ENCODE measurements at places on chromosomes 2 and 18.

- no peak for DNase-seq
These were observed 314.0 kb upstream of the REV1 start for GRCh38 chr2:99803846-99804245.

DNA sequence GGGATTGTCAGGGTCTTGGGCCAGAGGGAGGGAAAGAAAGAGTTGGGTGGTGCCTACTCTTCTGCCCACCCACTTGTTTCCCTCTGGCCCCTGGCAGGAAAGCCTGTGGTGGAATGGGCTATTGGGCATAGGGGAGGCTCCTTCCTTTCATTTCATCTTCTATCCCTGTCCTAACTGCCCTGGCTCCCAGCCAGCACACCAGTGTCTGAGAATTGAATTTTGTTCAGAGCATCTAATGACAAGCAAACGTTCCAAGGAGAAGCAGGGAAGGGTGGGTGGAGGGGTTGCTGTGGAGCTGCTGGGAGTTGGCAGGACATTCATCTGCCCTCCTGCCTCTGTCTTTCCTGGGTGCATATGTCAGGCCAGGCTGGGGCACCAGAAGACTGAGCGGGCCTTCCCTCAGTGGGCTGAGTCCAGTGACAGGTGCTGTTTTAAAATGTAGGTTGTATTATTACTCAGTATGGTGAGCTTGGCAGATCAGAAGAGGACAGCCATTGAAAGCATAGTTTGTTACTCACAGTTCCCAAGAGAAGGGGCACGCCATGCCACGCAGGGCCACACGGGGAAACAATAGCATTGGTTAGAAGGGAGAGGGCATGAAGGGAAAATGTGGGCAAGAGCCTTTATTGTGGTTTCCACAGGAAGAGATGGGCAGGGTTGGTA is 171.9 kb downstream of the ACOXL start:
- DNase-seq: no peak

DNA sequence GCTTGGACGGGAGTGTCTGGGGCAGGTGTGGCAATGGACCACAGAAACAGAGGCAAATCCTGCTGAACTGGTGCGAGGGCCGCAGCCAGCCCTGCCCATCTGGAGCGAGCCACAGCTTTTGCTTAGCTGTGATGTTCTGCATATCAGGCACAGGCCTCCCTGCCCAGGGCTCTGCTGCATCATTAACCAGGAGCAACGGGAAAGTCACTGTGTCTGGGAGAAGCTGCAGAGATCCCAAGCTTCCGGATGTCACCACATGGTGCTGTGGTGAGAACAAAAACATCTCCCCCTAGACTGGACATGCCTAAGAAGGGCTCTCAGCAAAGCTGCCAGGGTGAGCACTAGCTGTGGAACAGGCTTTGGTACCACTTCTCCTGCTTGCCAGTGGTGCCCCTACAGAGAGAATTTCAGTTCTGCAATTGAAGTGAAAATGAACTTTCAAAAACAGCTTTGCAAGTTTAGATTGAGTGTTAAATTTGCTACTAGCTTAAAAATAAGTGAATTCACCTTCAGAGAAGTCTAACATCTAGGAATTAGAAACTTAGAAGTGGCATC is 172.9 kb upstream of the MYT1L start:
- DNase-seq: no peak

GRCh38 chr18:55442561-55442960 is 145.4 kb downstream of the TCF4 start:
- DNase-seq: no peak

- DNase-seq: no peak
These were observed 951.3 kb downstream of the TSN start for GRCh38 chr2:122706757-122707223.

DNA sequence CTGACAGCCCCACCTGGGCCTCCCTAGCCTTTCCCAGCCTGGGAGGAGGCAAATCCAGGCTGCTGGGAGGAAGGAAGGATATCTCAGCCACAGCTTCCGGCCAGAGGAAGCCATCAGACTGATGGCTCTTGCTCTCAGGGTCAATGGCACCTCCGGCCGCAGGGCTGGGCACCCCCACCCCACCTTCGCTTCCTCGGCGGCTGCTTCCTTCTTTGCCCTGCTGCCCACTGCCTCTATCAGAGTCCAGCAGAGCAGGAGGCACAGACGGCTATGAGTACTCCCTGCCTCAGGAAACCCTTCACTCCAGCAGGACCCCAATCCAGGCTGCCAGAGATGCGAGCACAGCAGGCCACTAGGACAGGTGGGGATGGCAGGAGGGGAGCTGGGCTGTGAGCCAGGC is 3.3 kb downstream of the SEMA4C start:
- no peak for DNase-seq

GRCh38 chr2:194621945-194622344 is 1035.1 kb upstream of the SLC39A10 start:
- no peak for DNase-seq

DNA sequence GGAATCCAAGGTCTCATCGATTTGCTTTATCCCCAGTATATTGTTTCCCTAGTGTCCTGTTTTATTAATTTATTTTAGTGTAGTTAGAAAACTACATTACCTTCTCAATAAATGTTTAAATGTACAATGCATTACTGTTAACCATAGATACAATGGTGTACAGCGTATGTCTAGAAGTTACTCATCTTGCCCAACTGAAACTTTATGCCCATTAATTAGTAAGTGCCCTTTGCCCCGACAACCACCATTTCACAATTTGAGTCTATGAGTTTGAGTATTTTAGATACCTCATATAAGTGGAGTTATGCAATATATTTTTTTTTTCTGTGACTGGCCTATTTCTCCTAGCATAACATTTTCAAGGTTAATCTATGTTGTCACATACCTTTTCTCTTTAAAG is 1343.0 kb upstream of the SLC39A10 start:
- no peak for DNase-seq
